Kidney capillary endothelial cell (primary cell): ENCODE measurements at places on chromosomes 2 and 18.

DNA sequence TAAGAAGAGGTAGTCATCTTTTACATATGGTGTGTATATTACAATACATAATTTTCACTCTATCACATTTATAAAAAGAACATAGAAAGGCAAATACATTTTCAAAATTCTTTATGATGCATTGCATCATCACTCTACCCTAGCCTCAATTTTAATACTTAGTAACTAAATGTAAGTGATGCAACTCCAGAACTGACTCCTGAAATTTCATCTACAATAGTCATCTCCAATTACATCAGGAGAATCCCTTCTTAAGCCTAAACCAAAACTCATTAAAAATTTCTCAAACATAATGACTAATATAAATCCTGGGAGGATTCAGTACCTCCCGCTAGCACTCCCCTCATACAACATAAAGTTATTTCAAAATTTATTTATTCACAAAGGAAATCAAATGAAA is 15.9 kb downstream of the TMX3 start:
- DNase-seq = no peak

GRCh38 chr2:219718066-219718465 is 90.6 kb downstream of the SLC4A3 start:
- no peak for DNase-seq

DNA sequence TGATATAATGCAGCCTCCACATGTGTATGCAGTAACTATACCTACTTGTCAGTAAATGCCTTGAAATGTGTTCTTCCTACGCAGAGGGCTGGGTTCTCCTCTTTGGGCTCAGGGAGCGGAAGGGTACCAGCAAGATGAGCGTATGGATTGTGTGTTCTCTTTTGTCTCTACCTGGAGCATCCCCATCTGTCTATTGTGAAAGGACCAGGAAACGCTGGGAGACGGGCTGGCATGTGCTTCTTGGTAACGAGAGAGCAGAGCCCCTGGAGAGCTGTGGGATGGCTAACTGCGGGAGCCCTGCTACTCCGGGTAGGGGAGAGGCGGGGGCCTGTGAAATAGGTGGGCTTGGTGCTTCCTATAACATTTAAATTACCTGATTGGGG is 80.9 kb downstream of the BCL2 start:
- no peak for DNase-seq

DNA sequence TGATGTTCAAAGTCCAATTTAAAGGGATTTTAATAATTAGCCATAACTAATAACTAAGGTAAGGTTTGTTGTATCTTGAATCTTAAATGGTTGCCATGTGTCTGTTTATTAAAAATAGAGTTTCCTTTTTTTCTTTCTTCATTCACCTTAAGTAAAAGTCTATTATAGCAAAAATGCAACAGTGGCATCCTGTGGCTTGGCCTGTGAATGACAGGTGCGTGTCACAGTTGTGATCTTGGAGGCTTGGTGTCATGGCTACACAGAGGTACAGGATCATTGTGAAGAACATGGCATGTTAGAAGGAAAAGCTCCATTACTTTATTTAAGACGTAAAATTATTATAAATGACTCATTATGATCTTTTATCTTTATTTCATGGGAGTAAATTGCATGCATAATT is 246.1 kb downstream of the BCL2 start:
- no peak for DNase-seq

DNA sequence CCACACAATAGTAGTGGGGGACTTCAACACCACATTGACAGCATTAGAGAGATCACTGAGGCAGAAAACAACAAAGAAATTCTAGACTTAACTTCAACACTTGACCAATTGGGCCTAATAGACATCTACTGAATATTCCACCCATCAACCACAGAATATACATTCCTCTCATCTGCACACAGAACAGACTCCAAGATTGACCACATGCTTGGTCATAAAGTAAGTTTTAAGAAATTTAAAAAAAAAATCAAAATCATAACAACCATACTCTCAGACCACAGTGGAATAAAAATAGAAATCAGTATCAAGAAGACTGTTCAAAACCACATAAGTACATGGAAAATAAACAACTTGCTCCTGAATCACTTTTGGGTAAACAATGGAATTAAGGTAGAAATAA is 9.0 kb upstream of the FLACC1 start:
- DNase-seq = no peak

GRCh38 chr2:27973592-27973991 is 83.1 kb downstream of the BABAM2 start:
- no peak for DNase-seq

- DNase-seq = no peak
Observed at GRCh38 chr2:222944552-222944951, 83.7 kb downstream of the ACSL3 start.

DNA sequence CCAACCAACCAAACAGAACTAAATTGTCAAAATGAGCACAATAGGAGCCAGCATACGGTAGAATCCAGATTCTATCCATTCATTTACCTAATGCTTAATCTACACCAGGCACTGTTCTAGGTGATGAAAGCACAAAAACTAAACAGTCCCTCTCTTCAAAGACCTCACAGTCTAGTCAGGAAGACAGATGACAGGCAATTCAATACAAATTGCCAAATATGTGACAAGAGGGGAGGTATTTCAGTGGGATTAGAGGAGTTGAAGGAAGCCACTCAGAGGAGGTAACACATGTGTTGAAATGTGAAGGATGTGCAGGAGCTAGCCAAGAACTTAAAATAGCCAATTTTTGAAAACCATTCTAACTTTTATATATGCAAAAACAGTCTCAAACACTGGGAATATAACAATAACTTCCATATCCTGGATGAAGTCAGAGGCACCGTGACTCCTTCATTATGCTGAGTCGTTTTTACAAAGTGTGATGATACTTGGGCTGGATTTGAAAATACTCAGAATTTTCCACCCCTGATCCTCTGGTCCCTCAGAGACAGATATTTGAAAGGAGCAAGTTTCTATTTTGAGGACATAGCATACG is 204.9 kb downstream of the PID1 start:
- DNase-seq = no peak

DNA sequence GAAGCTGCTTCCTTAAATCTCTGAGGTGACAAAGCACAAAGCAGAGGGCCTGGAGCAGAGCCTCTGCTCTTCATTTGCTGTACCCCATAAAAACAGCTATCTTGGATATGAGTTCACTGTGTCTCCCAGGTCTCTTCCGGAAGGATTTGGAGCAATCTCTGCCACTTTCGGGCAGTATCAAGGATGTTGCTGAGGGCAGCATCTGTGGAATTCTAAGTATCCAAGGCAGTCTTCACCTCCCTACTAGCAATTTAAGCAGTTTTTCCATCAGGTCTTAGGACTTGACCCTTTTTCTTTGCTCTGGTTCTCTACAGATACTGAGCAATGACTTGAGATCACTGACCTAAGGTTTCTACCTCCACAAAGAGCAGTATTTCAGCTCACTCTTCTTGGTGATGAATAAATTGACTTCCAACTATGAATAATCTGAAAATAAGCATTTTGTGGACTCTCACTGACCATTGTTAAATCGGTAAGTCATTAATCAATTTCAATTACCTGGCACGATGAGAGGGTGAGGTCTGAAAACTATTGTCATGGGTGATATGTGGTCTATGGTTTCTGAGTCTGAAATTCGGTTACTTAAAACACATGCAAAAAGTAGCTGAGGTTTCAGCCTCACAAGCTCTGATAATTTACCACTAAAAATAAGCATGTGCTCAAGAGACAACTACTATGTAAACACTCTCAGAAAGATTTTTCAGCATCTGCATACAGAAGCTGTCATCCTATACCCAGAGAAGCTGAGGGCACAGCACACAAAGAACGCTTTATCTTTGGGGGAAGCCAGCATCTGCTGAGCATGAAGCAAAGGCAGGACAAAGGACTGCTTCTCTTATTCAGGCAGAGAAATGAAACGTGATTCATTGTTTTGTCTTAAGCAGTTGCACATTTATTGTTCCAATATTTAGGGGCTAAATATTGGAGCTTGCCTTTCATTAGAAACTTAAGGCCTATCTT is 32.1 kb upstream of the SPATS2L start:
- no peak for DNase-seq

GRCh38 chr2:162126111-162126519 is 25.9 kb downstream of the GCG start:
- peak; percentile 41 for DNase-seq
